ENCODE measurements at places on chromosomes 3 and 15. TPM values are rescaled to one million over a fixed set of nuclear protein-coding genes. Genes with fewer than 3 reads are reported as not detected.

GRCh38 chr3:132872711-132873110 is 150.5 kb upstream of the NPHP3 start:
- H3K36me3 ChIP-seq = no peaks in the 10 kb centered on the region
- no peaks in the 10 kb centered on the region for H3K4me1 ChIP-seq
- H3K27me3 ChIP-seq = 0 out of 2 replicates have a peak, but pooled peaks cover 2% of the 10 kb centered on the region
- no peak overlapping the region for H3K4me3 ChIP-seq
- H3K27ac ChIP-seq = no peak overlapping the region
- no peak for DNase-seq

DPH3 gene
- total RNA-seq = 22.2 TPM

DNA sequence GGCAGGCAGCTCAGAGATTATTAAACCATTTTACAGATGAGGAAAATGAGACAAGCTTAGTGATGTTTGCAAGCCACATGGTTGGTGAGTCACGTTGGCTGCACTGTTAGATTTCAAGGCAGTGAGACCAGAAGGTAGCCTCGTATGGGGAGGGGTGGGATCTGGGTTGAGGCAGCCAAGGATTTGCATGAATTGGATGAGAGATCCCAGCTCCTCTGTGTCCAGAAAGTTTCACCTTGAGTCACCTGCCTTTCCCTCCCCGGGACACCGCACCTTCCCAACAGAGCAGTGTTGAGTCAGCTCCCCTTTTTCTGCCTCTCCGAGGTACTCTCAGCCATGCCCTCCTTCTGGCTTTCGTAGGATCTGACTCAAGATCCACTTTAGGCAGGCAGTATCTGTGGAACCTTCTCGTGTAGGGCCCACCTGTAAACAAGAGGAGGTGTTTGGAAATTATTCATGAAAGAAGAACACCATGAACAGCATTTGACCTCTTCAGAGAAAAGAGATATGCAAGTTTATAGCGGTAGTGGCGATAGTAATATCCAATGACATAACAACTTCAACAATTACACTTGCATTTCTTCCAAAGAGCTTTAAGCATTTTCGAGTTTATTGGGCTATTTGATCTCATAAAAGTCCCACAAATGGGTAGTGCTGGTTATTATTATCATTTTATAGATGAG is 46.8 kb upstream of the VPS8 start:
- peak; percentile 77 for DNase-seq
- peak overlapping the region; percentile 88 for H3K27ac ChIP-seq
- no peaks in the 10 kb centered on the region for H3K27me3 ChIP-seq
- peak overlapping the region; percentile 40 for H3K4me3 ChIP-seq

CHDH gene
- total RNA-seq = not detected

GRCh38 chr3:53030619-53031449 is 15.0 kb downstream of the SFMBT1 start:
- no peaks in the 10 kb centered on the region for H3K36me3 ChIP-seq
- no peaks in the 10 kb centered on the region for H3K27me3 ChIP-seq
- no peak overlapping the region for H3K4me3 ChIP-seq
- no peak overlapping the region for H3K27ac ChIP-seq

All from Karpas-422 (cell line).